K562 (cell line): ENCODE measurements at places on chromosomes 7 and 10. TPM values are rescaled to one million over a fixed set of nuclear protein-coding genes. Genes with fewer than 3 reads are reported as not detected.

NKX1-2 gene
- 0.04 TPM in 1 of 2 replicates, not detected in the other for total RNA-seq

DNA sequence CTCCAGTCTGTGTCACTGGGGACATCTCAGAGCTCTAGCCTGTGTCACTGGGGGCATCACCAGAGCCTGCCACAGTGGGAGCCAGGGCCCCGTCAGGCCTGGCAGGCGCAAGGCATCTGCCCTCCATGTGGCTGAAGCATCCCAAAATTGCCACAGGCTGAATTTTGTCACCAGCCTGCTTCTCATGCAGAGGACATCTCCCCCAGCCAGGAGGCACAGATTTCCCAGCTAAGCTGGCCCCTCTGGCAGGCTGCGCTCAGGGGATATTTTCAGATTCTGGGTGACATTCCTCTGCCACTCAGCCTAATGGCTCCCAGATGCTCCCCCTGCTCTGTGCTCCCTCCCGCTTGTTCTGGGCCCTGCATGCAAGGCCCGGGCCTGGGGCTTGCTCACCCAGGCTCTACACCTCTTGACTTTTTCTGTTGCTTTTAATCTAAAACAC lies 64.6 kb downstream of the COL13A1 start:
- H3K27me3 ChIP-seq: peaks cover 22% of the 10 kb centered on the region
- no peaks in the 10 kb centered on the region for H3K4me1 ChIP-seq
- DNase-seq: no peak
- H3K36me3 ChIP-seq: no peaks in the 10 kb centered on the region
- H3K27ac ChIP-seq: no peak overlapping the region

GRCh38 chr7:108629651-108630400 lies 60.2 kb downstream of the DNAJB9 start:
- H3K4me1 ChIP-seq: no peaks in the 10 kb centered on the region
- no peak overlapping the region for H3K27ac ChIP-seq
- no peak overlapping the region for H3K4me3 ChIP-seq
- H3K27me3 ChIP-seq: peaks cover 5% of the 10 kb centered on the region; the same call in 1 of the 2 replicates

XPNPEP1 gene
- total RNA-seq: 32.8 and 43.0 TPM in 2 replicates
